ENCODE measurements at places on chromosomes 7 and 10.

DNA sequence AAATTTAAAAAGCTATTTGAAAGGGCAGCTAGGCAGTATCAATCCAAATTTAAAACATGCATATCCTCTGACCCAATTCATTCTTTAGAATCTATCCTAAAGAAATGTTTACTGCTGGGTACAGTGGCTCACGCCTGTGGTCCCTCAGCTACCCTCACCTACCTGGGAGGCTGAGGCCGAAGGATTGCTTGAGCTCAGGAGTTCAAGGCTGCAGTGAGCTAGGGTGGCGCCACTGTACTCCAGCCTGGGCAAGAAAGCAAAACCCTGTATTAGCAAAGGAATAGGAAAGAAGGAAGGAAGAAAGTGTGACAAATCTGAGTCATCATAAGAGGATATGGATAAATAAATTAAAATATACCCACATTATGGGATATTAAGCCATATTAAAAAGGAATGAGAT lies 36.3 kb downstream of the C7orf33 start:
- no peak for DNase-seq

GRCh38 chr7:33667196-33667595 lies 238.1 kb upstream of the BMPER start:
- no peak for DNase-seq

- no peak for DNase-seq
Measured at GRCh38 chr7:119594956-119595355, 678.0 kb upstream of the KCND2 start.

GRCh38 chr7:2728316-2729030 lies 40.5 kb downstream of the AMZ1 start:
- no peak for DNase-seq

DNA sequence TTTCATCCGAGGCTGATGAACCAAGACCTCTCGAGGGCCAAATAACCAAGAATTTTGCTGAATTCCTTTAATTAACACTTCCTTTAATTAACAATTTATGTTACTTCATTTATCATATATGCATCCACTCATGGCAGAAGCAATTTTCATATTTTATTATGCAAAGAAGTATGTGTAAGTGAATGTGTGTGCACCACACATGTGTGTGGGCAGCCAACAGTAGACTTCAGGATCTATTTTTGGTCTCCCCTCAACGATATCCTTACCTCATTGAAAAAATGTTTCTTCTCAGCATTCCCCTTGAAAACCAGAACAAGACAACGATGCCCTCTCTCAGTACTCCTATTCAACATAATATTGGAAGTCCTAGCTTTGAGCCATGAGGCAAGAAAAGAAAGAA lies 96.8 kb downstream of the ICA1 start:
- no peak for DNase-seq
